Esophagus squamous epithelium (tissue), 5 donors: ENCODE measurements at places on chromosomes 6 and 20.
A peak's percentile ranks its signal among the peaks of the same experiment; 100 is the strongest.

DNA sequence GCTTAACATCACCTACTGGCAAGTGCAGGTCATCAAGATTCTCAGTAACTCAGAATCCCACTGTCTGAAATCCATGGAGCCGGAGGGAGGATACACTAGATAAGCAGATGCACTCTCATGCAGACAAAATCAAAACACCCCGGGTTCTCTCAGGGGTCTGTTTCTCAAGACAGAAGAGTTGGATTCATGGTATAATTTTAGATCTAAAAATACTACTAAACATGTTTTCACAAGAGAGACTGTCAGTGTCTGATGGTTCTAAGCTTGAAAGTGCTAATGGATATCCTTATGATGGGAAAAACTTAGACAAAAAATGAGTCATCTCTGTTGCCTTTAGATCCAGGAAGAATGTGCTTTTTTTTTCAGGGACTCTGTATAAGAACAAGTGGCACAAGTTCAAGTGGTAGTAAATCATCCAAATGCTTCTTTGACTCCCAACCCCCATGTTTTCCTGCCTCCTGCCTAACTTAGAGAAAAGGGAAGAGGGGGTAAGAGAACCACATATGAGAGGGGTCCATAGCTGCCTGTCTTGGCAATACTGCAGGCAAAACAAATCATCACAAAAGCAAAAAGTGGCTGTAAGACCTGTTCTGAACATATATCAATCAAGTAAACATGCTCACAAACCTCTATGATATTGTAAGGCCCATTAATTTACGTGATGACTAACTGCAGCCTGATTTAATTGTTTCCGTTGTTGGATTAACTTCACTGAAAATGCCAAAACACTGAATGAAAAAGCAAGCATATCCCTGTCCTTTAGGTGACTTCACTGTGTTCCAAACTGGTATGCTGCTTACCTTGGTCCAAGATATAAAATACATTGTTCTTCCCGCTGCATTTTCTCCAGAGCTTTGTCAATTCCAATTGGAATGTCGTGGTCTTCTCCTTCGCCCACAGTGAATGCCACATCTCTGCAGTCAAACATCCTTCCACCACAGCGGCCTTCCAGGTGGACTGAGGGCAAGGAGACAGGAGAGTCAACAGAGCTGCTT is 84.0 kb upstream of the TULP1 start:
- no peak for DNase-seq
- H3K36me3 ChIP-seq = peaks cover 13% of the 10 kb centered on the region
- no peak overlapping the region for H3K4me3 ChIP-seq
- H3K27me3 ChIP-seq = no peaks in the 10 kb centered on the region

GRCh38 chr20:59774921-59775686 is 158.3 kb downstream of the SYCP2 start:
- no peaks in the 10 kb centered on the region for H3K36me3 ChIP-seq
- H3K4me1 ChIP-seq = no peaks in the 10 kb centered on the region
- peaks cover 4% of the 10 kb centered on the region for H3K27me3 ChIP-seq
- DNase-seq = no peak

DNA sequence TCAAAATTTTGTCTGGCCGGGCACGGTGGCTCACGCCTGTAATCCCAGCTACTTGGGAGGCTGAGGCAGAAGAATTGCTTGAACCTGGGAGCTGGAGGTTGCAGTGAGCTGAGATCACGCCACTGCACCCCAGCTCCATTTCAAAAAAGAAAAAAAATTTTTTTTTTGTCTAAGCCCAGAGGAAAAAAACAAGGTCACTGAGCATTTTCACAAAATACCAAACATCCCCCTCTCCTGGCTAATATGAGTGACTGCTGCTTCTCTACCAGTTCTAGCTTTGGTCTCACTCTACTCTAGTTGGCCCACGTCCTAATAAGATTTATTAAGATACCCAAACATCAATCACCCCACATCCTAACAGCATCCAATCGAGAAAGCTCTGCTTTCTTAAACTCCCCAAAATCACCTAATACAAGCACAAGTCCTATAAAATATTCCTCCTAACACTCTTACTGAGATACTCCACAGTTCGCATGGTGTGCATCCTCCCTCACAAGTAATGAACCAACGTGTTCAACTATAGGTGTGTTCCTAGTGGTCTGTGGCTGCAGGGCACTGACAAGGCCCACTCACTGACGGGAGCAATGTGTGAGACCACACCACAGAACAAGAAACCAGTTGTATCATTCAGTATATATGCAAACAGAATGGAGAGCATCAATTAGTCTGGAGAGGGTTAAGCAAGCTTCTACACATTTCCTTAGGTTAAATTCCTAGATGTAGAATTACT is 64.2 kb downstream of the FKBP5 start:
- no peak for DNase-seq
- peaks cover 4% of the 10 kb centered on the region for H3K36me3 ChIP-seq
- H3K4me1 ChIP-seq = no peaks in the 10 kb centered on the region
- peak overlapping the region; percentile 0 for H3K27ac ChIP-seq
- no peak overlapping the region for H3K4me3 ChIP-seq
- H3K27me3 ChIP-seq = no peaks in the 10 kb centered on the region

DNA sequence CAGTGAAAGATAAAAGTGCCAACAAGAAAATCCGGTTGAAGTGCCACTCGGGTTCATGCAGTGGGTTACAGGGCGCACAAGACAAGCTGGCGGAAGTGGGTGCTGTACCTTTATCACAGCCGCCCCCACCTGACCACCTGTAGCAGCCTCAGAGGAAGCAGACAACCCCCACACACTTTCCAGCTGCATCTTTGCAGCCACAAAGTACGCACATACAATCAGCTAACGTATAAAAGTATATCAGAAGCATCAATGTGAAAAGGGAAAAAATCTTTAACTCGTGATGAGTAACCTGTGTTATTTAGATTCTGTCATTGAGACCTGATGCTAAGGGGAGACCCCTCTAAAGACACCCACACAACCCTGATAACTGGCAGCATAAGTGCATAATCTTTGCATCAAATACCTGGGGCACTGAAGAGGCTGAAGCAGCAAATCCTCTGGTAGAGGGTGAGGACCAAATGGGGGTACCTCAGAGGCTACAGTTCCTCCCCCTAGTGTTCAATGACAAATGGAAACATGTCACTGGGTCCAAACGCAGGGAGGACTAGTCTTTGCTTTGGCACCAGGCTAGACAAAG is 22.1 kb downstream of the BACH2 start:
- H3K4me3 ChIP-seq = no peak overlapping the region
- H3K27me3 ChIP-seq = no peaks in the 10 kb centered on the region
- H3K4me1 ChIP-seq = no peaks in the 10 kb centered on the region
- no peaks in the 10 kb centered on the region for H3K36me3 ChIP-seq
- no peak overlapping the region for H3K27ac ChIP-seq
- peak; percentile 27 for DNase-seq

DNA sequence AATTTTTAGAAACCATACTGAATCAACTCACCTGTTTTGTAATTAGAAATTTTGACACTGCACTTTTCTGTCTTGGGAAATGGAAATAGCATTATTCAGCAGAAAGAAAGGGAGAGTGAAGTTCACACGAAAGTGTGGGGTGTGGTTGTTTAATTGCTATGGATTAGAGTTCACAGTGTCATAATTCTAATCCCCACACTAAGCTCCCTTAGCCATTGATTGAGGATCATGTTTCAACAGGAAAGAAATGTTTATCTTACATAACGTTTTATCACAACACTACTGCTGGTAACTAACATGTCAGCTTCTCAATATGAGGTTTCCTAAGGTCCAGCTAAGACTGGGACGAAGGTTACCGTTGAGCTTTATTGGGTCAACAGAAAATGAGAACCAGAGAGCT is 31.4 kb upstream of the GSTA5 start:
- peaks cover 4% of the 10 kb centered on the region for H3K4me1 ChIP-seq
- peak overlapping the region; percentile 42 for H3K27ac ChIP-seq
- no peak for DNase-seq
- H3K27me3 ChIP-seq = no peaks in the 10 kb centered on the region
- H3K36me3 ChIP-seq = no peaks in the 10 kb centered on the region

DNA sequence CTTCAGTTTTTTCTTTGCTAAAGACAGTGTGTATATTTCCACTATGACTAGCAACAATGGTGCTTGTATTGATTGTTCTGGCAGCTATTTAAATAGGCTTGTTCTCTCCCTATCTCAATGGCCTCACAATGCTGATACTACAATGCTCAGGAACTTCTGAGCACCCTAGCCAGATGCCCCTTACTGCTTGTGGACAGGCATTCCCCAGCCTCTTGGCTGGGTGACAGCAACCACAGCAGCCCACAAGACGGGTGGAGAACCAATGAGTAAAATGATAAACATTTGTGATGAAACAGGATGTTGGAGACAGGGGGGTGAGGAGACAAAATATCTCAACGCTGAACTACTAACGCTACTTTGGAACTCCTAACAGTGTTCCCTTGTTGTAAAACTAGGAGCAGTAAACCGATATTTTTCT is 42.3 kb downstream of the HIVEP2 start:
- no peak for DNase-seq
- no peaks in the 10 kb centered on the region for H3K27me3 ChIP-seq
- H3K4me3 ChIP-seq = no peak overlapping the region
- H3K27ac ChIP-seq = no peak overlapping the region
